ENCODE measurements at places on chromosomes 7 and 10.

GRCh38 chr7:123675181-123675473 lies 19.5 kb downstream of the LMOD2 start:
- no peak for DNase-seq

DNA sequence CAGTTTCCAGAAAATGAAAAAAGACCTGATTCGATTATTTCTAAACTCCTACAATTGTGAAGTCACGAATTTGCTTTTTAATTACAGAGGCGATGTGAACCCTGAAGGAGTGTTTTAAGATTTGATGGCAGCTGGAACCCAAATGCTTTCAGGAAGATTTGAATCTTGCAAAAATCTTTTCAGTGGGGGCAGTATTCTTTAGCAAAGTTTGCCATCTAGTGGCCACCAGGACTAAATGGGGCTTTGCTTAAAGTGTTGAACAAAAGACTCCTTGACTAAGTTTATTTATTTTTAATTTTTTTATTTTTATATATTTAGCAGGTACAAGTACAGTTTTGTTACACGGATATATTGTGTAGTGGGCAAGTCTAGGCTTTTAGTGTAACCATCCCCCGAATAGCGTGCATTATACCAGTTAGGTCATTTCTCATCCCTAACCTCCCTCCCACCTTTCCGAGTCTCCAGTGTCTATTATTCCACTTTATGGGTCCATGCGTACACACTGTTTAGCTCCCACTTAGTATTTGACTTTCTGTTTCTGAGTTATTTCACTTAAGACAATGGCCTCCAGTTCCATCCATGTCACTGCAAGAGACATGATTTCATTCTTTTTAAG lies 98.8 kb downstream of the CACNB2 start:
- DNase-seq = peak; percentile 39

GRCh38 chr10:75541411-75541810 lies 110.0 kb downstream of the LRMDA start:
- DNase-seq = no peak

- DNase-seq = no peak
These were observed 89.1 kb upstream of the AGR3 start for GRCh38 chr7:16970732-16971482.

DNA sequence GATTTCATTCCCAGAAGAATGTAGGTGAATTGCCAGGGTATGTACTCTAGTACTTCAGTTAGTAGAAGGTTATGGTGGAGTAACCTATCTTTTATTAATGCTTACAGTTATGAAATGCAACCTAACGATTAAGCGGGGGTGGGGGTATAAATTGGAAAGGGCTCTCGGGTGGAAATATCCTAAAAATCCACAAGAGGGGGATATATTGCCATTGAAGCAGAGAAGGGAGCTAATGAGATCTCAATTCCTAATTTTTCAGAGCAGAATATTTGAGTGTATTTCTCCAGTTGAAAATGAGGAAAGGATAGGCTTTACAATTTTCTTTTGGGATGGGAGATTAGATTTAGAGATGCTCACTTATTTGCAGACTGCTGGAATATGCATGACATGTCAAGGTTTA lies 90.8 kb downstream of the DNAJB9 start:
- peak; percentile 40 for DNase-seq

GRCh38 chr10:58352956-58353610 lies 18.3 kb downstream of the UBE2D1 start:
- DNase-seq = no peak

DNA sequence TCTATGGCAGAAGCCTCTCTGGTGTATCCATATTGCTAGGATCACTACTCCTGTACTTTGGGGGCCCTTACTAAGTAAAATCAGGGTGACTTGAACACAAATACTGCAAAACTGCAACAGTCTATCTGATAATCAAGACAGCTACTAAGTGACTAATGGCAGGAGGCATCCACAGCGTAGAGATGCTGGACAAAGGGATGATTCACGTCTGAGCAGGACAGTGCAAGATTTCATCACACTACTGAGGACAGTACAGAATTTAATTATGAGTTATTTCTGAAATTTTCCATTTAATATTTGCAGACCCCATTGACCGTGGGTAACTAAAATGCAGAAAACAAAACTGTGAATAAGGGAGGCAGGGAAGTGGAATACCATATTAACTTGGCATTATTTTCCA lies 10.4 kb downstream of the CUL2 start:
- DNase-seq = peak; percentile 21

GRCh38 chr7:142925413-142925812 lies 8.1 kb downstream of the TRPV5 start:
- no peak for DNase-seq

DNA sequence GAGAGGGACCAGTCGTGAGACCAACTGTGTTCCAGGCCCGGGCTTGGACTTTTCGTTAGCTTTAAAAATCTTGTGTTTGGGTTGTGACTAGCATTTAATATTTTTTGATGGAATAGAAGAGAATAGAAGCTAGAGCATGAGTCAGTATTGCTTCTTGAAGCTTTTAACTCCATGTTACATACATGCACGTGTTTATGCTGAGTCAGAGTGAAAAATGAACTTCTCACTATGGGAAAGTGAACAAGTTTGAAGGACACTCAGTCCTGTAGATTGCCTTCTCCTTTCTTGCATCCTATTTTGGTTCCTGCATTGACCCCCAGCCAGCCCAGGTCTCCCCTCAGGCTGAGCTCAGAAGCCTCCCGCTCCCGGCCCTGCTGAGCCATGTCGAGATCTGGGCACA lies 31.8 kb downstream of the GHRHR start:
- no peak for DNase-seq

- peak; percentile 54 for DNase-seq
These were observed 80.3 kb upstream of the SCIN start for GRCh38 chr7:12490107-12490688.

DNA sequence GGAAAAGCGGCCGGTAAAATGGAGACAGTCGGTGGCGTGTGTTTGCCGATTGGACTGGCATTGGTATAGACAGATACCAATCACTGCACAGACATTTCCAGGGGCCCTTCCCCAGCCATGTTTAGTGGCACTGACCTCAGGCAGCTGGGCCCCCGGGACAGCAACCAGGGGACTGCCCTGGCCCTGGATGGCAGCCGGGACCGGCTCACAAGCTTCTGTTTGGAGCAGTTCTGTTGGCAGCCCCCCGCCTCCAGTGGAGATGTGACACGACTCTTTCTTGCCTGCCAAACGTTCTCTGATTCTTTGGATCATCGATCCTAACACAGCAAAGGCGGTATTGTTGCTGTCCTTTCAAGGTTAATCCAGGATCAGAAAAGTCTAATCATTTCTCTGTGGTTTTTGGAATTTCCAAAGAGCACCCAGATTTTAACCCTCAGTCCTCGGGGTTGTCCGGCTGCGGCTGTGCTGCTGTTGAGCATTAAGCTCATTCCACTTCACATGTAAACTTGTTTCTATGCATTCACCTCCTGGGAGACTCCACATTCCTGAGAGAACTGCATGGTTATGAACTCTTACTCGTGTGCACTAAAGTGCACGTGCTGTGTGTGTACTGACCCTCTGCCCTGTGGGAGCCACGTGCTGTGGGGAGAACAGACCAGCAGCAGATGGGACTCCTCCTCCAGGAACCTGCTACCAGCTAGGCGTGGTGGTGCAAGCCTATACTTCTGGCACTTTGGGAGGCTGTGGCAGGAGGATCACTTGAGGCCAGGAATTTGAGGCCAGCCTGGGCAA lies 46.0 kb downstream of the FOXK1 start:
- no peak for DNase-seq

GRCh38 chr10:113069595-113069994 lies 119.5 kb downstream of the TCF7L2 start:
- DNase-seq = peak; percentile 63

GRCh38 chr7:42409296-42409695 lies 172.3 kb upstream of the GLI3 start:
- DNase-seq = no peak

DNA sequence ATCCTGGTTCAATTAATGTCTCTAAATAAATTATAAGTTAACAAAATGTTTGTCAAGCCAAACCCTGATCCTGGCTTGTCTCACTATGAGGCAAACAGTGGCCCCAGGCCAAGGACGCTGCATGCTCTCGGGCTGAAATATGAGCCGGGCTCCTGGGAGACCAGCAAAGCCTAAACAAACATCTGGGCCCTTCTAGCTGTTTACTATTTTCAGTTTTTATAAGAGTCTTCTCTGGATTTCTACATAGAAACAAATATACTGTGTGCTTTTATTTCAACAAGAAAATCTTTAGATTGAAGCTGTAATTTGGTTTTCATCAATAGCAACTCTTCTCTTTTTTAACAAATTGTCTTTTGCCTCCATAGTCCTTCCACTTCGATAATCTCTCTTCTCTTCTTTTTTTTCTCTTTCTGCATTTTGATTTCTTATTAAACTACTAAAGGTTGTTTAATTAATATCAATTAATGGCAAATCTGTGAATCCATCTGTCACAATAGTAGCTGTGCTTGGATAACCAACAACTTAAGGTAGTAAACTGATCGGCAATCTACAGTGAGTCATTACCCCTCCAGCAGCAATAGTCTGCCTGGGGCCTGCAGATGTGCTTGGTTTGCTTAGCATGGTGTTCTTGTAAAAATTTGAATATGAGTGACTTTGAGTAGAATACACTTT lies 83.3 kb upstream of the DNAJC1 start:
- DNase-seq = no peak

- DNase-seq = no peak
These were observed 584.9 kb upstream of the COBL start for GRCh38 chr7:51901489-51901840.

- DNase-seq = no peak
These were observed 38.1 kb upstream of the PIK3AP1 start for GRCh38 chr10:96758423-96758822.

GRCh38 chr7:50723888-50724287 lies 58.8 kb downstream of the GRB10 start:
- DNase-seq = no peak

DNA sequence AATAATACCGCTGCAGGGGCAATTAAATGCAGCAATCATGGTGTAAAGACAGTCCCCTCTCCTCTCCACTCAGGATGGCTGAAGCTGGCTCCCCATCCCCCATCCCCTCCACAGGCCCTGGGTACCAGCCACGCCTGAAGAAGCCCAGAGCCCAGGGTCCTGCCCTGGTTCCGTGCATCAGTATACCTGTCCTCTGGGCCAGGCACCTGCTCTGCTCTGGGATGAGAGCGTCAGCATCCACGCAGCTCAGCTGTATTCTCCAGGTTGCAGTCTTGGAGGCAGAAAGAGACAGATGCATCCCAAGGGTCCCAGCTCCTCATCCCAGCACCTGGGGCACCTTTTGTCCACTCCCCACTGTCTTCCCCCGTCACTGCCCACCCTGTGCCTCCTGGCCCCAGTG lies 233.8 kb downstream of the TCERG1L start:
- DNase-seq = no peak

DNA sequence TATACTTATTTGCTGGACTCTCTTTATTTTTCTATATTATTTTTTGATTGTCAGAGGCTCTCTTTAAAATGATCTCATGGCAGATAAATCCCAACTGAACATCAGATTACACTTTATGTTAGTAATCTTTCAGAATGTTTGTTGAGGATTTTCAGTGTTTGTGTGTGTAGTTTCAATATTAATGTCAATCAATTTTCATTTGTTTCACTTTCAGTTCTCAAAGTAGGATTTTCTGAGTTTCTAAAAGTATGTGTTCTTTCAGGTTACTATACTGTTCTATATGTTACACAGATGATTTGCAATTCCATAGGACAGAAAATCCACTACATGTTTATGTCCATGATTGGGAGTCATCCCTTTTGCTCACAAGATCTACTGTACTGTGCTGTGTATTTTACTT lies 311.9 kb upstream of the POT1 start:
- no peak for DNase-seq

DNA sequence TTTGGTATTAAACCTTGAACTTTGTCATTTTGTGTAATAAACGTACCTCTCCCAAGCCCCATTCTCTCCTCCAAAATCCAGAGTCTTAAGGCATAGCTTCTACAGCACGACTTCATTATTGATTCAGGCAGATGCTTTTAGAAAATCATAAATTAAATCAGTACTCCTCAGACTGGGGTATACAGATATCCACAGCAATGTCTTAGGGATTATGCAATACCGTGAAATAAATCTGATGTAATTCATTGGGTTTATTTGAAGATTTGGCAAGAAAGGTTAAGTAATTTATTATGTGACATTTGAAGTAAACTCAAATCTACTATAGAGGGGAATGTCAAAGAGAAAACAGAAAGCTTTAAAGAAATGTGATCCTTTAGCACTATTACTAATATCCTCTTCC lies 246.1 kb upstream of the PLXDC2 start:
- DNase-seq = no peak

GRCh38 chr7:32502728-32503127 lies 7.4 kb downstream of the AVL9 start:
- DNase-seq = no peak

GRCh38 chr7:16460789-16461493 lies 4.6 kb downstream of the SOSTDC1 start:
- DNase-seq = no peak

DNA sequence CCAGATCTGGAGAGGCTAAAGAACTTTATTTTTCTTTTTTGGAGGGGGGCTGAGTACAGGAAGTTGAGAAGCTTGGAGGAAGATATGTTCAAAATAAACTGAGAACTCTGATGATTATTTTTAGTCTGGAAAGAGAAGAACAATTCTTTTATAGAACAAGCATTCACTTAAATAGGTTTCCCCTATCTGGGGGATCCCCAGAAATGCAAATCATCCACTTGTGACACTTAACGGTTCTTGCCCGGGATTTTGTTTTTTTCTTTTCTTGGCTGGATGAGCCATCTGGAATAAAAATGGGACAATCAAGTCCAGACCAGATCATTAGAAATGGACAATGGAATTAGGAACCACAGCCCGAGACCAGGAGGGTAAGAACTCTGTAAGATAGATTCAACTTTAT lies 95.9 kb upstream of the EGR2 start:
- no peak for DNase-seq

DNA sequence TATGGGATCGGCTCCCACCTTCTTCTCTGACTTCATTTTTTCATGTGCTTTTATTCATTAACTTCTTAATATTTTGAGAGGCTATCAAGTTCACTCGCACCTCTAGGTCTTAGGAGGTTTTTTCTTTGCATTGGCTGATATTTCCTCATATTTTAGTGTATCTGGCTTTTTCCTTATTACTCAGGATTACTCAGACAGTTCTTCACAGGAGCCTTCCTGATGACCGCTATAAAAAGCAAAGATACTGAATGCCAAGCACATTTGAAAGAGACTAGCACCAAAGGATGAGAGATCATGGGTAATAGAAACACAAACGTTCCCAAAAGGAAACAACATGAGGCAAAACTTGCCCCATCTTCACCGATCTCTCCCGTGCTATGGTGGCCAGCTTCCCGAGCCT lies 409.2 kb upstream of the KLF6 start:
- DNase-seq = no peak

Measured in COLO829 (cell line).